Cerebellar nuclear complex (tissue), 1 donor: ENCODE measurements at places on chromosomes 6 and 20.

- DNase-seq = no peak
Observed at GRCh38 chr6:108798670-108799353, 49.4 kb upstream of the ARMC2 start.

GRCh38 chr6:146273490-146273889 is 244.6 kb downstream of the GRM1 start:
- no peak for DNase-seq

- no peak for DNase-seq
Observed at GRCh38 chr20:20888936-20889335, 176.5 kb upstream of the RALGAPA2 start.

DNA sequence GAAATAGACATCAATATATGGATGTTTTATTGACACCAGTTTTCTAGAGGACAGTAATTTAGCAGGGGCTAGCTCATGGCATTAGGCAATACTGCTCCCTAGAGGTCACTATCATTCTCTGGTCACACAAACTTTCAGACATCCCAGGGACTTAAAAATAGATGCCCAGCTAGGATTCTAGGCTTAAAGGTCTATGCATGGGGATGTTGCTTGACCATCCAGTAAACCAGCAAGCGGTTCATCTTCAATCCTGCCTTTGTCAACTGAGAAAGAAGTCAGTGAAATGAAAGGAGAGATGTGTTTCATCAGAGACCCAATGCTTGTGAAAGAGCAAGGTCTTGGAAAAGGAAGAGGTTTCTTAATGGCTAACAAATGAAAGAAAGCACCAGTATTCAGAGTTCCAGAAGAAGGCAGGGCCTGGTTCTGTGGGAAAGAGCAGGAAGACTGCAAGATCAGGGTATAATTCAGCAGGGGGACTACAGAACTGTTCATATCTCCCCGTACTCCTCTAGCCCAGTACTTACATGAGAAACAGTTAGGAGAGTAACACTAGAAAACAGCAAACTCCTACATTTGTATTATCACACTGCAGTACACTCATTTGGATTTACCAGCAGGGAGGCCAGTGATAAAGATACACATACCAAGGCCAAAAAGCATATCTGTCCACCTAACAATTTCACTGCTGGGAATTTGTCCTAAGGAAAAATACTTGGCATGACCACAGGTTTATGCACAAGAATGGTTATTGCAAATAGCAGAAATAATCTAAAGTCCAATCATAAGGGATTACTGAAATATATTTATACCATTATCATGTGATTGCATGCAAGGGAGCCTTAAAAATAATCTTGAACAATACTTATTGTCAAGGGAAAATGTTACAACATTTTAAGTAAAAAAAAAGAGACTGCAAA is 151.4 kb upstream of the LAMA2 start:
- DNase-seq = no peak

- DNase-seq = no peak
Observed at GRCh38 chr20:11907621-11908020, 10.1 kb upstream of the BTBD3 start.

DNA sequence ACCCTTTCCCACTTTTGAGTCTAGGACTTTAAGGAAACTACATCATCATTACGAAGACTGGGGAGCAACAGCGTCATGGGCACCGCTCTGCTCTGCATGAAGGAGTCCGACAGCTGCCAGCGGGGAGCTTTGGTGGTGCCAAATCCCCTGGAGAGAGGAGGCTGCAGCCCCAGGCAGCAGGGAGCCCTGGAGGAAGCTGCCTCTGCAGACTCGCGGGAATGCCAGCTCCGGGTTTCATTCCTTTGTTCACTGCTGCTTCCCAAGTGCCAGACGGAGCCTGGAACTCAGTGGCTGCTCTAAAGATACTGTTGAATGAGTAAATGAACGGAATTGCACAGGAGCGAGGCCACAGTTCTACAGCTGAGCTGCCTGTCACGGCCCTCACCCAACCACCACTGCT is 196.5 kb upstream of the THBS2 start:
- no peak for DNase-seq

DNA sequence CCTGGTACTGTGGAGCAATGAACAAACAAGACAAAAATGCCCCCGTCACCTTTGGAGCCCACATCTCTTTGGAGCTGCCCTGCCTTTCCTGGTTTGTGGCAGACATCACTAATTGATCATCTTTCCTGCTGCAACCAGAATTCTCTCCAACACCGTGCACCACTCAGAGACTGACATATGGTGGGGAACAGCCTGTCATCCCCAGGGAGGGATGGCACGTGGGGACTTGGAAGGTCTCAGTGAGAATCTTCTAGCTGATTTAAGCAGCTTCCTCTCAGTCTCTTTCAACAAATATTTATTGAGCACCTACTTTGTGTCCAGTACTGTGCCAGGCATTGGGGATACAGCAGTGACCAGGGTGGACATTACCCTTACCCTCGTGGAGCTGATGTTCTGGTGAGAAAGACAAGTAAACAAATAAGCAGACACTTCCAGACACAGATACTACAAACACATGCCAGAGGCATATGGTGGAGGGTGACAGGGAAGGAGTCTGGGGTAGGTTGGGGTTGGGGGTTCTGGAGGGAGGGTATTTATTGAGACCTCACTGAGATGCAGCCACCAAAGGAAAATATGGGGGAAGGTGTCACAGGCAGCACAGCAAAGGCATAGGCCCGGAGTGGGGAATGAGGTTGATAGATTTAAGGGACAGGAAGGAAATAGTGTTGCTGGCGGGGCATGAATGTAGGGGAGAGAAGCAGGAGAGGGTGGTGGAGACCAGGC is 82.3 kb downstream of the CEBPB start:
- DNase-seq = no peak

DNA sequence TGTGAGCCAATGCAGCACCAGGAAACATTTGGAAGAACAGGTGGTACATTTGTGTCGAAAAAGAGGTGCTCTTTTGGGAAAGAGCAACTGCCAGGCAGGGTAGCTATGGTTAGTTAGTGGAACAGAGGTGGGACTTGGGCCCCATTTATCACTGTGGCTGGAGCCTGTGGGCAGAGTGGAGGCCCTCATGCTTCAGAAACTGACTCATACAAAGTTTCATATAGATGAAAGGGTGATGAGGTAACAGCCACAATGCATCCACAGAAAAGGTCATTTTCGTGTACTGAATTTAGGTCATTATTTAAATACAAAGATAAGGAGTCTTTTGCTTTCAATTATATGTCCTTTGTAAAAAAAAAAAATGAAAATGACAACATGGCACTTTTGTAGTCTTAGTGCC is 76.4 kb upstream of the HS3ST5 start:
- DNase-seq = no peak

DNA sequence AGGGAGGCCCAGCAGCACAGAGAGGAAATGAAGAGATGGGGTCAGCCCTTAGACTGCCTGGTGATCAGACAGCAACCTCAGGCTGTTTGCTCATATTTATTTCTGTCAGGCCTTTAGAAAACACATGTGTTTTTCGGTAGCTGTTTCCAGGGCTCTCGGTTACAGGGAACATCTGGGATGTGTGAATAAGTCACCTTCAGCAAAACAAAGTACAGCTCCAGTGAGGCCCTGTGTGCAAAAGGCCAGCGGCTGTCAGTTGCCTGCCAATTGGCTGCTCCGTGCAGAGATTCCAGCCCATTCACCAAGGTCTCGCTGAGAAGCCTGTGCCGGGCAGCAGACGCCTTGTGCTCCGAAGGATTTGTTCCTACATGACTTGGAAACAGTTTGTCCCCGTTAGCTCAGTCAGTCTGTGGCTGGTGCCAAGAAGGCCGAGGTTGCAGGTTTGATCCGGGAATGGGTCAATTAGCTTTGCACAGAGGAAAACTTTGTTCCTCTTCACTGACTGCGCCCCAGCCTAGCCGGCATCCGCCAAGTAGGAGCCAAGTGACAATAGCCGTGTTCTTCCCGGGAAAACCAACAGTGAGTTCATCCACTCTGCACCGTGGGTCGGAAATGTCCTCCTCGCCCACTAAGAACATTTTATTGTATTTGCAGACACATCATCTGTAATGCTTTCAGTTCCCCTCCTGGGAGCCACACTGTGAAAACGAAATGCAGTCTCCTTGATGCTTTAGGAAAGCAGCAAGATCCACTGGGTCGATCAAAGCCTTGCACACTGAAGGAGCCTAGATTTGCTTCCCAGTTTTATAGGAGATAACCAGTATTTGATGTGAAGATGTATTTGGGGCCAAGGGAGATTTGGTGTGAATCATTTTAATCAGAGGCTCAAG is 315.4 kb upstream of the CDYL start:
- DNase-seq = no peak

GRCh38 chr6:52994031-52994838 is 849 bp downstream of the GSTA4 start:
- DNase-seq = no peak

DNA sequence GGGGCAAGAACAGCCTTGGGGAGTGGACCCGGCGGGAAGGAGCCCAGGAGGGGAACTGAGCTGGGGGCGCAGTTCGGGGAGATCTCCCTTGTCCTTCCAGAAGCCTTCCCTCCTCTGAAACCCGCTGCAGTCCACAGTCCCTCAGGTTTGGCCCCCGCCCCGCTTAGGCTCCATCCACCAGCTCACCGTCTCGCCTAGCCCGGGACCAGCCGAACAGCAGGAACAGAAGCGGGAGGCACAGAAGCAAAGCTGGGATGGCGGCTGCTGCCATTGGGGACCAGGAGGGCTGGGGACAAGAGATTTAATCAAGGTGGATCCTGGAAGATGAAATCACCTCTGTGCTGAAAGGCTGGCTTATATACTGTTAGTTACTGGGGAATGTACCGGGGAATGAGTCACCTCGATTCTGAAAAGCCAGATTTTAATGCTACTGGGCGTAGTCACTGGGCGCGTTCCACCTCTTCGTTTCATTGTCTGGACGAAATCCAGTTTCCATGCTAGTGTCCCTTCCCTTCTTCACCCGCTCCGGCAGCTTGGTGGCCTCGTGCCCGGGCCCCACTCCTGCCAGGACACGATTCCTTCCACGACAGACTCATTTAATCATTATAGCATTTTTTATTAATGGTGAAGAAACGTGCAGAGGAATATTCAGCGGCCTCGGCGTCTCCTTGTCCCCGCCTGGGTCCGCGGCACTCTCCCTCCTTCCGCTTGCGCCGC is at the start of gene RAET1L:
Gene RAET1L (minus strand): TSS at position 332 of the 717 bp plus-strand sequence. CDS start 61 bp downstream, at position 271.
- no peak for DNase-seq

- DNase-seq = no peak
Observed at GRCh38 chr6:25377664-25378063, 98.5 kb downstream of the CARMIL1 start.

- DNase-seq = no peak
Observed at GRCh38 chr6:54601600-54602300, 244.8 kb upstream of the FAM83B start.

- DNase-seq = no peak
Observed at GRCh38 chr6:99780556-99780885, 173.9 kb downstream of the PRDM13 start.

- DNase-seq = no peak
Observed at GRCh38 chr6:124958759-124959354, 3.4 kb upstream of the RNF217 start.

DNA sequence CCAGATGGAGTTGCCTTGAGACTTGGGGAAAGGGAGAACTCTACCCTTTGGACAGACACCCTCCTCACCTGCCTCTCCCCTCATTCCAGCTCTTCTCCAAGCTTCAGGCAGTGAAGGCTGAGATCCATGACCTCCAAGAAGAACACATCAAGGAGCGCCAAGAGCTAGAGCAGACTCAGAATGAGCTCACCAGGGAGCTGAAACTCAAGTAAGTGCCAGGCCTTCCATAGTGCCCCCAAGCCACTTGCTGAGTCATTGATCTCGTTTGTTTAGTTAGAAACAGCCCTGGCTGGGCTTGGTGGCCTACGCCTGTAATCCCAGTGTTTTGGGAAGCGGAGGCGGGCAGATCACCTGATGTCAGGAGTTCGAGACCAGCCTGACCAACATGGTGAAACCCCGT is 39.2 kb downstream of the KIF3B start:
- no peak for DNase-seq

DNA sequence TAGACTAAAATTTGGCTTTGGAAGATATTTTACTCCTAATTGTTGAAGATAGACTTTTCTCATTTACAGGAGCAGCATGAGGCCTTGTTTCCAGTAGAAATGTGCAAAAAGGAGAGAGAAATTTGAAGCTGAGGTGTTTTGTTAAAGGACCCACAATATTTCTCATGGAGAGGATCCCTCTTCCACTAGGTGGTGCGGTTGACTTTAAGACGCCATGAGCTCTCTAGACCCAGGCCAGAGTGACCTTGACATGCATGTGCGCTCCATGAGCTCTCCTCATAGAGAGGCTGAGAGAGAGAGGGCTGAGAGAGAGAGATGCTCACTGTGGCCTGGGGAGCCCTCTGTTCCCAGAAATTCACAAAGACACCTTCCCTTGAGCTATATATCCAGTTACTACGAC is 861.2 kb upstream of the EYS start:
- no peak for DNase-seq

DNA sequence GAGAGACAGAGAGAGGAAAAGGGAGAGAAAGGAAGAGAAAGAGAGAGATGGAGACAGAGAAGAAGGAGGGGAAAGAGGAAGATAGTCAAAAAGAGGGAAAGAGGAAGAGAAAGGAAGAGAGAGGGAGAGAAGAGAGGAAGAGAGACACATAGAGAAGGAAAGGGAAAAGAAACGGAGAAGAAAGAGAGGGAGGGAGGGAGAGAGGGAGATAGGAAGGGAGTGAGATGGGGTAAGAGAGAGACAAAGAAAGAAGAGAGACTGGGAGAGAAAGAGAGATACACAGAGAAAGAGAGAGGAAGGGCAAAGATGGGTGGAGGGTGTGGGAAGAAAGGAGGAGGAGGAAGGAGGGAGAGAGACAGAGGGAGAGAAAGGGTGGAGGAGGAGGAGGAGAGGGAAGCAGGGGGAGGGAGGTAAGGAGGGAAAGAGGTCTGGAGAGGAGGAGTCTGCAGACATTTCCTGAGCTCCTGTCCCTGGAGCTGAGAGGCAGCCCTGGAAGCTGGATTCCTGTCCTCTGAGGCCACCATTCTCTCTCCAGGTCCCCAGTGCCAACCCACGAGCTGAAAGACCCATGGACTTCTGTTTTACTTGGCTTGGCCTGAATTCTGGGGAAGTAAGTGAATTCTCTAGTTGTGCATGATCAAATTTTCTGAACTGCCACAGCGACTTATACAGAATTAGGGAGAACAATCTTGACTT is 9.9 kb downstream of the FOXF2 start:
- DNase-seq = no peak

- no peak for DNase-seq
Observed at GRCh38 chr6:105746509-105746908, 339.6 kb upstream of the PRDM1 start.

- DNase-seq = no peak
Observed at GRCh38 chr6:56527934-56528333, 114.8 kb downstream of the DST start.

DNA sequence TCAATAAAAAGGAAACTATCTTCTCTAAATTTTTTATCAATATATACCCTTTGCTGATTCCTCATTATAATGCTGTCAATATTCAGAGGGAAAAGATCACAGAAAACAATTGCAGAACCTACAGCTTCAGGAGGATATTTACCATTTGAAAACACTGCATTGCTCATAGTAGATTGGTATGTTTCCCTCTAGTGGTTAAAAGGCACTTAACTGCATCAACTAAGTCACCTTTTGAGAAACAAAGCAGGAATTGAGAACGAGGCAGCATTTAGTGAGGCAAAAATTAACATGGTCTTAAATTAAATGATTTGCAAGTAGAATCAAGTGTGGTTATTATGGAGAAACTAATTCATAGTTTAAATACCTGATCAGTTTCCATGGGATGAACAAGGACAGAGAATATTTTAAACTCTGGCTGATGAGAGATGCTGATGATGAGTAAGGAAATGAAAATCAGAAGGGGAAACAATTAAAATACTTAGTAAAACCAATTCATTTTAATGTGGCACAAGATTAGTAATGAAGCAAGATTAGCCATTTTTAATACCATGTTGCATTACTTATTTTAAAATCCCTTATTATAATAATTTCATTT is 642.1 kb downstream of the EPHA7 start:
- DNase-seq = no peak

- no peak for DNase-seq
Observed at GRCh38 chr6:168506460-168506859, 65.5 kb downstream of the SMOC2 start.
